Activated CD8-positive, alpha-beta T cell treated with anti-CD3 and anti-CD28 coated beads, Interleukin-2, amount 10 ng/mL, durations not matched to agents 7 days and 5 days (primary cell): ENCODE measurements at places on chromosomes 6 and 20. TPM values are rescaled to one million over a fixed set of nuclear protein-coding genes. Genes with fewer than 3 reads are reported as not detected.

The PRDM1 gene
- total RNA-seq, result 14.7 TPM

The ARMC2 gene
- 10.9 TPM for total RNA-seq

The SAMD3 gene
- total RNA-seq, result 28.9 TPM

The LST1 gene
- total RNA-seq, result 139 TPM

The CENPW gene
- total RNA-seq, result 74.5 TPM

The DAAM2 gene
- not detected for total RNA-seq

The ITPA gene
- 53.2 TPM for total RNA-seq

The PTPRT gene
- total RNA-seq, result not detected

The ASIP gene
- not detected for total RNA-seq

The MEP1A gene
- total RNA-seq, result not detected

The FRMD1 gene
- total RNA-seq, result not detected

The ANKRD66 gene
- total RNA-seq, result not detected

The SDC4 gene
- total RNA-seq, result 6.7 TPM

The MLIP gene
- total RNA-seq, result not detected

The HTR1E gene
- not detected for total RNA-seq

The PARD6B gene
- total RNA-seq, result 4.3 TPM

- DNase-seq, result no peak
These were observed 110.0 kb downstream of the PPP1R14C start for GRCh38 chr6:150252714-150253444.

- no peak for DNase-seq
These were observed 149.2 kb upstream of the EXOC2 start for GRCh38 chr6:842141-842540.

DNA sequence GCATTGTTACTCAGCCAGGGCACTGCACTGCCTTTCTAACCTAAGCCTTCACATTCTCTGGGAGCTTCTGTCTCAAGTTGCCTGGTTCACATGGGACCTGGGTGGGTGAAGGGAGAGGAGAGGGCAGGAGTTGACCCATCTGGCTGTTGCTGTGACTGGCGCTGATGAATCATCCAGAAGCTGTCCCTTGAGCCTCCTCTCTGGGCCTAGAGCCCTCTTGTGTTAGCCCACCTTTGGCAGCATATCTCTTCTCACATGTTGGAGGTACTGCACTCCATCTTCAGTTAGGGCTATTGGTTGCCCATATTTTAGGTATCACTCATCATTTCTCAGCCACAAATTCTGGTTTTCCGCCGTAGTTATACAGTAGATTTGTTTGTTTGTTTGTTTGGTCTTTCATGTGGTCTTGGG lies 19.8 kb downstream of the XRN2 start:
- DNase-seq, result no peak

GRCh38 chr6:105324386-105324950 lies 78.4 kb downstream of the PREP start:
- DNase-seq, result no peak

- DNase-seq, result no peak
These were observed 14.6 kb upstream of the ADA start for GRCh38 chr20:44666066-44666465.

GRCh38 chr6:11835065-11835464 lies 56.5 kb upstream of the ADTRP start:
- DNase-seq, result no peak

DNA sequence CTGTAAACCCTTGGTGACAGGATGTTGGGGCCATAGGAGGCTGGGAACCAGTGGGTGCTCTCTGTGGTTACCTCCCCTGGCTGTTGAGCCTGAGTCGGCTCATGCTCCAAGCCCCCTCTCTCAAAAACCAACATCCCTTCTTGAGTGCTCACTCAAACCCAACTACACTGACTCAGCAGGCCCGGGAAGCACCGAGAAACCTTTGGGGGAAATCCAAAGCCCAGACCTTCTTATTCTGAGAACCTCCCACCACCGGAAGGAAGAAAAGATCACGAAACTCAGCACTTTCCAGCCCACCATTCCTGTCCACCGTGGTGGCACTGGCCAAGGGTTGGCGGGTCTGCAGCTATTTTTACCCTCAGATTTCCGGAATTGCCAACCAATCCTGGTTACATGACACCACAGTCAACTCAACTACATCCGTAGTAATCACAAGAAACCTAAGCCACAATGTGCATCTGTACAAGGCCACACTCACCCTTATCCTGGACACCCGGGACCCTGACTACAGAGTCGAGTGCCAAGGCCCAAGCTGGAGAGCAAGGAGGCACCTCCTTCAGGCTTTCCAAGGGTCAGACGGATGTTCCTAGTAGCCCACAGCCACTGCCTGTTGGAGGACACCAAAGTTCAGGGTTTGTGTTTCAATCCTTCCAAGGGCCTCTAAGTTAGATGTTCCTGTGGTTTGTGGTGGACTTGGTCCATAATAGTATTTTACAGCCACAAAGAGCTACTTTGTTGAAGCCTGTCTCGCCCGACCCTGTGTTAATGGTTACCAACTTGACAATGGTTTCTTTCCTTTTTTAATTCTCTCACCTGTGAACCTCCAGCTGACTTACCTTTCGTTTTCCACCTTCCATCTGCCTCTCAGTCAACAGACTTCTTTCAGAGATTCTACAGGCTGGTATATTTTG lies 317.0 kb downstream of the CDC5L start:
- peak; percentile 30 for DNase-seq

- DNase-seq, result no peak
These were observed 38.9 kb downstream of the ORC3 start for GRCh38 chr6:87628881-87629280.

DNA sequence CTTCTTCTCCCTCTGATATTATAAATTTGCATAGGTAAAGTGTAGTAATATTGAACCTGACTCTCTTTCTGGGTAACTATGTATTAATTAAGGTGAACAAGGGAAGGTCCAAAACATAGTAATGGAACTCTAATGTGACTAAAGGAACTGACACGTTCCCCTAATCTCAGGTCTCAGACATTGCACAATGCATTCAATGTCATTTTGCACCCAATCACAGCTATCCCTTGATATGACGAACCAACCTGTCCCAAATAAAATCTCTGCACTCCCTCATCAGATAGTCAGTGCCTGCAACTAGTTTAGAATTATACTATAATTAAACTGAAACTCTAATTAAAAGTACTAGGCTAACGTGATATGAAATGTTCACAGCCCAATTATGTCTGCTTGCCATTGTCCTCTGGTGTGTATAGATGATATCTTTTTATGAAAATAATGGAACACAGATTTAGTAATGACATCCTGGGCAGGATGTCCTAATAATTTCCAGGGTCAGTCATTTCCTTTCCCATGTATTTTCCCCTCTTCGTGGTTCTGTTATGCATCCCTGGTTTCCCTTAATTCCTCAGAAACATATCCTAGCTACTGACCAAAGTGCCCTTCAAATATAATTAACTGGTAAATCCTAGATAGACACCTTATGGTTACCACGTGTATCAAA lies 36.8 kb downstream of the PTPRK start:
- DNase-seq, result no peak

DNA sequence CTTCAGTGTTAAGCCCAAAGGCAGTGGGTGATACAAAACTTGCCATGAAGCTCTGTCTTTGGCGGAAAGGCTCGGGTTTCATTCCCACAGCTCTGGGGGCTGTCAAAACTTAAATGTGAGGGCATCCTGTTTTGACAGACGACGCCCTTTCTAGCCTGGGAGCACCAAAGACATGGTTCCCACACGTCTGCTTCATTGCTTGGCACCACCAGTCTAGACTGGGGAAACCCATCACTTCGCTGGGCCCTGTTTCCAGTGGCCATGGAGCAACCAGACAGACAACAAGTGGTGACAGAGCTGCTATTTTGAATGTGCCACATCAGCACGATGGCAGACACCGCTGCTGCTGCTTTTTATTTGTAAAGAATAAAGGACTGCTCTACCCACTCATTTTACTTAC lies 127.5 kb downstream of the SASH1 start:
- DNase-seq, result no peak

DNA sequence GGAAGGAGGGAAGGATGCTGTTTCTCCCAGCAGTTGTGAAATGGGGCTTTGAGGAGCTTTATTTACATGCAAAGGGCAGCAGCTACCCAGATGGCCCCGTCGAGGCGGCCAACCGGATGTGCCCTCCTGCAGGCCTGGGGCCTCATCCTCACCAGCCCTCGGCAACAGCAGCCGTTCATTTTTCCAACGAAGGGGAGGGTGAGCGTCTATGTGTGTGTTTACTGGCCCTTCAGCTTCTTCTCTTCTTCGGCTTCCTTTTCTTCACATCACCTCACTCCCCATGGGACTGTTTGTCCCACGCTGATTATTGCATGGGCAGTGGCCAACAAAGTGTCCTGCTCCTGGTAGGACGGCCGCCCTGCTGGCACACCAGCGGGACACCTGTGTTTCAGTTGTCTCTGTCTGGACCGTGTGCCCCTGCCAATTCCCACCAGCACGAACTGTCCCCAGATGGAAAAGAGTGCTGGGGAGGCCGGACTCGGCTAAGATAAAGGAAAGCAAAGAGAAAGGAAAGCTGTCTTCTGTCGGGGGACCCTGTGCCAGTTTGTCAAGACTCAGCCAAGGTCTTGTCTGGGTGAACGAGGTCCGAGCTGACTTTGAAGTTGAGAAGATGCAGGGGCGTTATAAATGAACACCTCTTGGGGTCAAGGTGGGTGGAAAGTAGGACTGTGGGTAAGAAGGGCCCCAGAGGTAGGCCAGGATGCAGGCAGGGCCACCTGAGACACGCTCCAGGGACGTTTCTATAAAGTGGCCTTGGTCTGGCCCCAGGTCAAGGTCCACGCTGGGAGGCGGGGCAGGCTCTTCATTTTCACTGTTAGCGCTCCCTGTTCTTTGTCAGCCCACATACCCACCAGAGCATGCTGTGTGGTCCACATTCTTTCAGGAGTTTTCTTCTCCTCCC lies 57.0 kb downstream of the FAM50B start:
- no peak for DNase-seq

GRCh38 chr20:50395251-50395729 lies 114.9 kb upstream of the PTPN1 start:
- no peak for DNase-seq

DNA sequence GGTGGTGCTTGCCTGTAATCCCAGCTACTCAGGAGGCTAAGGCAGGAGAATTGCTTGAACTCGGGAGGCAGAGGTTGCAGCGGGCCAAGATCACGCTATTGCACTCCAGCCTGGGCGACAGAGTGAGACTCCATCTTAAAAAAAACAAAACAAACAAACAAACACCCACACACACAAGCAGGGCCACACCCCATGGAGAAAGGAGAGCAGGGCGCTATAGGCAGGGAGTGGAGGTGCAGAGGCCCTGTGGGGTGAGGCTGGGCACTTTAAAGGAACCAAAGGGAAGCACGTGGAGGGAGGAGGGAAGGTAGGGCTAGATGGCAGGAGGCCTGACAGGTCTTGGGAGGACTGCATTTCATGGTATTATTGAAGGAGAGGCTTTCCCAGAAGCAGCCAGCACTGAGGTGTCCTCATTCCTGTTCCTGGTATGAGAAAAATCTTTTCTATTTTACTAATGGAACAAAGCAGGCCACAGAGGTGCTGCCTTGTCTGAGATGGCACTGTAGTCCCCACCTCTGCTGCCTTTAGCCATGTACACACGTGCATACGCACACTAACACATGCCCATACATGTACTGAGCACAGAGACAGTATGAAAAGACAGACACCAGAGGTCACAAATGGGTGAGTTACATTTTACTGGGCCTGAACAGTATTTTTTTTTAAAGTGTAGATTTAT lies 44.0 kb downstream of the BCAS4 start:
- no peak for DNase-seq

DNA sequence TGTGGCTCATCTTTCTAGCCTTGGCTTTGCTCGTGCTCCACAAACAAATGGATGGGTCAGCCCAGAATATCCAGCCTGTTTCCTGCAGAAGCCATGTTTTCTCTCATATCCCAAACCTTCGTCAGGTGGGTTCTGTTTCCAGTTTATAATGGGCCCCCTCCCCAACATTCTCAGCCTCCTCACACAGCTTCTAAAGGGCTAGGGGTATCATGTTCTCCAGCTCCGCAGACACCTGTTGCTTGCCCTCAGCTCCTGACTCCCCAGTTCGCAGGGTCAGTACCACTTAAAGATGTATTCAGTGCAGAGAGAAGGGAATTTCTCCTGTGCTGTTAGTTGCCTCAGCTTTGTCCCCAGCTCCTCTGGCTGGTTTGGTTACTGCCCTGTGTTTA lies 447.3 kb upstream of the JARID2 start:
- DNase-seq, result no peak

DNA sequence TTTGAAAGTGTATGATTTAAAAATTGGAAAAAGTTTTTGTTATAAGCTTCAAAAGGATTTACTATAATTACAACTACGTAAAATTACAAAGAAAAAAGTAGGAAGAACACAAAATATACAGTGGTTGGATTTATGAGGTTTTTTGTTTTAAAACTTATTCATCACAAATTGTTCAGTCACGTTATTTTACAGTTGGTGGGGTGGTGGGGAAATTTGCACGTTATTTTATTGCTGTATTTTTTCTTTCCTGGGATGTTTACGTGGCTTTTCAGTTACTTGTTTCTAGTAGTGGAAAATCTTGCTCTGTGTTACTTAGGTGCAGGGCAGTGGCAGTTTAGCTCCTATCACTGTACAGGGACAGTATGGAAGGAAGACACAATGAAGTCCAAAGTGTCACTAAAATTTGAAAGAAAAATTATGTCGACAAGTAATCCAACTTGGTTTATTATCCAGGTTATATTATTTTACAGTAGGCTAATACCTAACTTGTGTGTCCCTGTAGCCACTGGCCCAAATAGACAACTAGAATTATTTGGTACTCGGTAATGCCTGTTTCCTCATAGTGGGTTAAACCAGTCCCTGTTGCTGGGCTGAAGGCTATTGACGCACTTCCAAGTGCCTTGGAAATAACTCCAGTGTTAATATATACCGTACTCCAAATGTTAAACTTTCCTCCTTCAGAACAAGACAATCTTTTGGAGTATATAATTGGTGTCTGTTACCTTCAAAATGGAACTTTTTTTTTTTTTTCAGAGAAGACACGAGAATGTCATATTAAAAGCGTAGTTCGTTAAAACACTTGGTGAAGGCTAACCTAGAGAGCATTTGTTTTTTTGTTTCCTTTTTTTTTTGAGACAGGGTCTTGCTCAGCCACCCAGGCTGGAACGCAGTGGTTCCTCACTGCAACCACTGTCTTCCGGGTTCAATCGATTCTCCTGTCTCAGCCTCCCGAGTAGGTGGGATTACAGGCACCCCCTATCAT lies 4.6 kb downstream of the JARID2 start:
- DNase-seq, result no peak
